Right renal cortex interstitium (tissue), 3 donors: ENCODE measurements at places on chromosomes 12 and 14. TPM values are rescaled to one million over a fixed set of nuclear protein-coding genes. Genes with fewer than 3 reads are reported as not detected.

GRCh38 chr12:13538136-13538535 is 341.6 kb downstream of the EMP1 start:
- DNase-seq = no peak

GRCh38 chr12:6644257-6644596 is 3.0 kb downstream of the ACRBP start:
- no peak for DNase-seq

GRCh38 chr12:59149995-59150642 is 229.8 kb upstream of the LRIG3 start:
- DNase-seq = peak; percentile 48

DNA sequence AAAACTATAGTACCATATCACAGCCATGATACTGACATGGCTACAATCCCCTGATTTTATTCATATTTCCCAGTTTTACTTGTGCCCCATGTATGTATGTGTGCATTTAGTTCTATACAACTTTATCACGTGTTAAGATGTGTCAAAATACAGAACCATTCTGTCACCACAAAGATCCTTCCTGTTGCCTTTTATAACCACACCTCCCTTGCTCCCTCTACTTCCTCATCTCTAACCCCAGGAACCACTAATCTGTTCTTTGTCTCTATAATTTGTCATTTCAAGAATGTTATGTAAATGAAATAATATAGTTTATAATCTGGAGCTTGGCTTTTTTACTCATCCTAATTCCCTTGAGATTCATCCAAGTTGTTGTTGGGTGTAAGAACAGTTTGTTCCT is 358.4 kb downstream of the DPF3 start:
- DNase-seq = no peak

GRCh38 chr14:89160437-89160836 is 256.6 kb downstream of the FOXN3 start:
- no peak for DNase-seq

GRCh38 chr12:26122681-26123481 is 2.0 kb downstream of the BHLHE41 start:
- no peak for DNase-seq

DNA sequence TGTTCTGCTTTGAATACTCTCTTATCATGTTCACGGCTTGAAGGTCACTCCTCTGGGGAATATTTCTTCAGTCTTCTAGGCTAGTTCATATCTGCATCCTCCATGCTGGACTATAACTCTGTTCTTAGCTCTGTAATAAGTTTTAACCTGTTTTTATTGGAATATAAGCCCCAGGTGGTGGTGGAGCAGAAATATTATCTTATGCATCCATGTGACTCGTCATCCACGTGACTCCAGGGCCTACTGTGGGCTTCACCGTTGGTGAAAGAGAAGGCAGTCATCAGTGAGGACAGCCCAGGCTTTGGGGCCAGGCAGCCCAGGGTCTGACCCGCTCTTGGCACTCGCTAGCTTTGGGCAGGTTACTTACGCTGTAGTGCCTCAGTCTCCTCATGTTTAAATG is 87.1 kb downstream of the ETNK1 start:
- no peak for DNase-seq

DNA sequence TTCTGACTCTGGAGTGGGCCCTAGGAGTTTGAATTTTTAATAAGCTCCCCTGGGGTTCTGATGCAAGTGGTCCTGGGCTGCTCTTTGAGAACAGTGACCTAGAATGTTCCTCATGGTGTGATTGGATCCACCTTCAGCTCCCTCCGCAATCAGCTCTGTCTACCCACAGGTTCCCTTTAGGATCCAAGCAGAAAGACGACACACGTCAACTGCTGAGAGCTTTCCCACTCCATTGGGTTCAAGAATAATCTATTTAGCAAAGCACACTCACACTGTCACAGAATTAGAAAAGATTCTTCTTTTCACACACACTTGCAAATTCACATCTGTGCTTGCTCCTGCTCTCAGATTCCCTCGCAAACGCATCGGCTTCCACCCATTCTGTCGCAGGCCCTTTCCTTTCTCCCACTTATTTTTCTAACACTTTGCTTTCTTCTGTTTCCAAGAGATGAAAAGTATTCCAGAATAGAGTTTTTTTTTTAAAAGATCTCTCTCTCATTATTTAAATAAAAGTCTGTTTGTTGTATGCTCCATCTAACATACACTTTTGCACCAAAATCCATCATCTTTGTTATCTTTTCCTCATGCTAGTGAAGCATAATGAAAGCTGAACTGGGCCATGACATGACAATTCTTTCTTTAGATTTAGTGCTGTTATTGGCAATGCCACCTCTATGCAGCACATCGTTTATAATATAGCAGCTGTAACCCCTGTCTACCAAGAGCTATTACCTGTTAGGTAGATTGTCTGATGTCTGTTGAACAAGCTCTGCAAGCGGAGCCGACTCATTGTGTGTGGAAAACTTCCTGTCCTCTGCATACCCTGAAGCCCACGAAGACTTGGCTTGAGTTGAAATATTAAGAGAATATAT is 73.1 kb downstream of the CACNA1C start:
- no peak for DNase-seq

GRCh38 chr12:69469854-69470188 is 367 bp upstream of the FRS2 start:
- no peak for DNase-seq

GRCh38 chr14:64795921-64796320 is 83.8 kb downstream of the SPTB start:
- no peak for DNase-seq

GRCh38 chr12:123754041-123754772 is 7.9 kb upstream of the DNAH10 start:
- no peak for DNase-seq

- no peak for DNase-seq
These were observed 21.4 kb upstream of the GSG1 start for GRCh38 chr12:13124656-13125505.

DNA sequence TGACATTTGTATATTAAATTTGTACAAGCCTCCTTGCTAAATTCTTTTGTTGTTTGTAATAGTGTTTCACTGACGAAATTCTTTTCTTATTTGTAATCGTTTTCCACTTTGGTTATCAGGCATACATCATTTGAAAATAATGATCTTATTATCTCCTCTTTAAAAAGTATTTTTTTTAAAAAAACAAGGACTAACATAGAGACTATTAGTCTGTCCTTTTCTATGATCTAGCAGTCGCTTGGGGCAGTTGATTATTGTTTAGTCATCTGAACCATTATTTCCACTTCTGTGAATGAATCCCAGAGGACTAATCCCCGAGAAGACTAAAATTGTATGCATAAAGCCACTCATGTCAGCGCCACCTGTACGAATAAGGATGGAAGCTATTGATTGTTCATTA is 11.5 kb downstream of the ADGRD1 start:
- no peak for DNase-seq

- DNase-seq = no peak
These were observed 26.5 kb downstream of the ZBTB42 start for GRCh38 chr14:104827177-104828055.

- no peak for DNase-seq
These were observed 77.6 kb upstream of the PARP11 start for GRCh38 chr12:3950714-3951320.

DNA sequence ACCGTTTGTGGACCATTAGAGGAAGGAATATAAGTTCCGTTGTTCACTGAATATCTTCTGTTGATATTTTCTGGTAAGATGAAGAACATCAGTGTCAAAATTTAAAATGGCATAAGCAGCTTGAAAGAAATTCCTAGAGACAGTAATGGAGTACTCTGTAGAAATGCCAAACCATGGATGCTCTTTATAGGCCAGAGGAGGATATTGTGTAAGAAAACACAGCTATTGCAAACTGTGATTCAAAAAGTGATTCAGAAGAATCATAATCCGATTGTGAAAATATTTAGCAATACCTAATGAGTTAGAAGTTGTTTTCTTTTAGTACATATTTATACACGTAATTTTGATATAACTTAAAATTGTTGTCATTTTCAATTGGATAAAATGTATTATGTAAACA is 102.8 kb downstream of the SLC16A7 start:
- DNase-seq = no peak

DNA sequence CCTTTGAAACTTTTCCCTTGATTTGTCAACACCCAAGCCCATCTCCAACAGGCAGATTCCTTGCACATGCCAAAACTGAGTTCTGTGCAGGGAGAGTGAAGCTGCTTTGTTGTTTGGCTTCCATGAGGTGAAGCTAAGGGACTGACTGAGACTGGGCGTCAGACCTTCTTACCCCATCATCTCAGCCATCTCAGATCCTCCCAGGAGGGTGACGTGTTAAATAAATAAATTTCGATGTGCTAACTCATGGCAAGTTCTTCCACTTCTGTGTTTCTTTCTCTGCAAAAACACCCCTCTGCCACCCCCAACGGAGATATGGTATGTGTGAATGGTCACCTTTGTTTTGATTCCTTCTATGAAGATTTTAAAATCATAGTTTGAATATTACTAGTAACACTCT is 17.8 kb downstream of the UTP20 start:
- no peak for DNase-seq

DNA sequence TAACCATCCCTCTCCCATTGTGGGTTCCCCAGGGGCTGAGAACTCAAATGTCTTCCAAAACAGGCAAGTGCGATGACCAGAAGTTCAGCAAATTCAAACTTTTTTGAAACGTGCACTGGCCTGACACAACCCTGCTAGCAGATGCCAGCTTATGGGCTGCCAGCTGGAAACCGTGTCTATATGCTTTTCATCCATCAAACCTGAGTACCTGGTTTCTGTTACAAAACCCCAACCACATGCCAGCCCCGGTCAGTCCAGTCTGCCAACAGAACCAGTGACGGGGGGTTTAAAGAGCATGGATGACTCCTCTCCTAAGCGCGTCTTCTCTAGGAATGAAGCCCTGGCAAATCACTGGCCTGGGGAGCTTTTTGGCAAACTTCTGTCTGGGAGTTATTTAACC is 189.7 kb downstream of the TTC7B start:
- no peak for DNase-seq

GRCh38 chr12:95733141-95733825 is 57.3 kb downstream of the NTN4 start:
- DNase-seq = peak; percentile 41

- DNase-seq = no peak
These were observed 14.3 kb upstream of the PPP1R13B start for GRCh38 chr14:103861413-103862392.

DNA sequence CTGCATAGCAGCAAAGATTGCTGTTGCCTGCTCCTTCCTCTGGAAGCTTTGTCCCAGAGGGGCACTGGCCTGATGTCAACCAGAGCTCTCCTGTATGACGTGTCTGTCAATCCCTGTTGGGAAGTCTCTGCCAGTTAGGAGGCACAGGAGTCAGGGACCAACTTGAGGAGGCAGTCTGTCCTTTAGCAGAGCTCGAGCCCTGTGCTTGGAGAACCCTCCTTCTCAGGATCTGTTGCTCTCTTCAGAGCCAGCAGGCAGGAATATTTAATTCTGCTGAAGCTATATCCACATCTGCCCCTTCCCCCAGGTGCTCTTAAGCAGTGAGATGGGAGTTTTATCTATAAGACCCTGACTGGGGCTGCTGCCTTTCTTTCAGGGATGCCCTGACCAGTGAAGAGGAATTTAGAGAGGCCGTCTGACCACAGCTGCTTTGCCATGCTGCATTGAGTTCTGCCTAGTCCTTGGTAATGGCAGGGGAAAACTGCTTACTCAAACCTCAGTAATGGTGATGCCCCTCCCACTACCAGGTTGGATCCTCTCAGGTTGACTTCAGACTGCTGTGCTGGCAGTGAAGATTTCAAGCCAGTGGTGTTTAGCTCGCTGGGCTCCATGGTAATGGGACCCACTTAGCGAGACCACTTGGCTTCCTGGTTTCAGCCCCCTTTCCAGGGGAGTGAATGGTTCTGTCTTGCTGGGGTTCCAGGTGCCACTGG is 218.6 kb upstream of the SLC38A2 start:
- no peak for DNase-seq

- DNase-seq = no peak
These were observed 46.7 kb downstream of the TGFB3 start for GRCh38 chr14:75934998-75935628.

DNA sequence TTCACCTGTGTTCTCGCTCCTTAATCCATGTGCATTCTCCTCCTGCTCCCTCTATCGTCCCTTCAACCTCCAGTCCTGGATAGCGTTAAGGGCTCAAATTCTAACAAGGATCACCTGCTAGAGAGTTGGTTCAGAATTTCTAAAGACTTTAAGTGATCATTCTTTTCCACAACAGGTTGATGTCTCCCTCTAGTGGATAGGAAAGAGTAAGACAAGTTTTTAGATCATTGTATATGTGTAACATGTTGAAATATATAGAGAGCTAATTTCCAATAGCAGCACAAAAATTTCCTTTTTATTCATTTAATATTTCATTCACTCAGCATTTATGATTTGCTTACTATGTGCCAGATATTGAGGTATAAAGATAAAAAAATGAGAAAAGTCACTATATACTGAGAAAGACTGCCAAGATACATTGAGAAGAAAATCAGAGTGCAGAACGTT is 9.3 kb upstream of the ESR2 start:
- no peak for DNase-seq

- DNase-seq = no peak
These were observed 43.4 kb downstream of the TEAD4 start for GRCh38 chr12:3002646-3003045.

GRCh38 chr14:31229009-31229408 is 21.4 kb upstream of the HECTD1 start:
- DNase-seq = no peak

DNA sequence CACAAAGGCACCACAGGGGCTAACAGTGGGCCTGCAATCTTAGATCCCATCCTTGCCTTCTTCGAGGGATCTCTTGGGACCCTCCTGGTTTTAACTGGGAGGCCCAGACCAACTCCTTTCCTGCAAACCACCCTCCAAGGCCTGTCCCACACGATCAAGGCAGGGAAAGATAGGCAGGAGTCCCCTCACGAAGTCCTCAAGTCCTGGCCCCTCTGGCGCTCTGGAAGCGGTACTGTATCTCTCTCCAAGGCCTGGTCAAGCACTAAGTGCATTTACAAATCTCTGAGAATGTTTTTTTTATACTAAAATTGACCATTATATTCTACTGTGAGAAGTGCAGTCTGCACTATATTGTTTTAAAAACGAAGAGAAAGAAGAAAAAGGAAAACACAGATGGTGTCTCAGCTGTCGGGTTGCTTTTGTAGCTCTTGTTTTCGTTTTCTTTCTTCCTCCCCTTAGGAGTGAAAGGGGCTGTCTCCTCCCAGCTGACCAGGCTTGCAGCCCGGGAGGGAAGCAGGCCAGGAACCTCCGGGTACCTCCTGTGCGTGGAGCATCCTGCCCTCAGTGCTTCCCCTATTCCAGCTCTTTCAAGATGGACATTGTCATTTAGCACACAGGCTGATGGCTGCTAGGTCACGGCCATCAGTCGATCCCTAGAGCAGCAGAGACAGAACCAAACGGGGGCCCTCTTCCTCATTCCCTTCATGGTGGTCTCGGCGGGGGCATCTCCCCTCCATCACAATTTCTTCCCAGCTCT is 56.7 kb downstream of the FAM222A start:
- no peak for DNase-seq

Gene PLEKHH1
- polyA plus RNA-seq = 37.5 TPM

Gene INHBE
- 0.40 TPM for polyA plus RNA-seq

Gene COCH
- polyA plus RNA-seq = 3.1 TPM

Gene DCN
- 589 TPM for polyA plus RNA-seq

Gene SLC10A1
- not detected for polyA plus RNA-seq

Gene PAPLN
- 20.1 TPM for polyA plus RNA-seq

Gene GTF2H3
- polyA plus RNA-seq = 37.5 TPM

Gene HOXC5
- polyA plus RNA-seq = 1.4 TPM

Gene IRF2BPL
- 48.1 TPM for polyA plus RNA-seq

Gene PRB2
- not detected for polyA plus RNA-seq

Gene KRT74
- polyA plus RNA-seq = not detected

Gene RAPGEF3
- polyA plus RNA-seq = 48.0 TPM

Gene VDR
- polyA plus RNA-seq = 3.7 TPM

Gene OTX2
- not detected for polyA plus RNA-seq

Gene NKX2-8
- not detected for polyA plus RNA-seq
